ENCODE measurements at places on chromosomes 5 and 9.

DNA sequence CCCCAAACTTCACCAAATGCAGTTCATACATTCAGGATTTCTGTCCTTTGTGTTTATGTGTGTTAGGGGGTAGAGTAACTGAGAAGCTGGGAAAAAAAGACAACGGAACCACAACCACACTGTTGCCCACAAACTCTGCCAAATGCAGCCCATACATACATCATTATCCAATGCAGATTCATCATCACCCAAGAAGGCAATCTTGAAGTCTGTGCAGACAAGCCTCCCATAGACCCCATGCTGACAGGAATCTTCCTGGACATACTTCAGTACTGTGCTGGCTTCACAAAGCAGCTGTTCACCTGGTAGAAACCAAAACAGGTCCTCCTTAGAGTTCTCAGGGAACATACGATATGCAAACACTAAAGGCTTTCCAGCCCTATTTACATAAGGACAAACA is 38.9 kb downstream of the MTMR12 start:
- DNase-seq, result no peak

- no peak for DNase-seq
Measured at GRCh38 chr5:54150841-54151240, 159.5 kb downstream of the ARL15 start.

DNA sequence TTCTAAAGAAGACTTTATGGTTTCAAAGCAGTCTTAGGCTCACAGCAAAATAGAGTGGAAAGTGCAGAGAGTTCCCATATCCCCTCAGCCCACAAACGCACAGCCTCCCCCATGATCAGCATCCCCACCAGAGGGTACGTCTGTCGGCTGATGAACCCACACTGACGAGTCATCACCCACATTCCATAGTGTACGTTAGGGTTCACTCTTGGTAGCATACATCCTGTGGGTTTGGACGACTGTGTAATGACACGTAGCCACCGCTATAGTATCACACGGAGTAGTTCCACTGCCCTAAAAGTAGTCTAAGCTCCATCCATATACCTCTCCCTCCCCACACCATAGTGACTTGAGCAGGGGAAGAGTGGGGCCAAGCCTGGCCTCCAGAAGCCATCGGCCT is 135.7 kb upstream of the PHYKPL start:
- DNase-seq, result no peak

- DNase-seq, result no peak
Measured at GRCh38 chr5:1226839-1227581, 1.8 kb downstream of the SLC6A18 start.

GRCh38 chr9:121684381-121685145 is 33.1 kb downstream of the DAB2IP start:
- no peak for DNase-seq

- DNase-seq, result no peak
Measured at GRCh38 chr5:92544596-92544995, 1036.4 kb downstream of the NR2F1-AS1 start.

DNA sequence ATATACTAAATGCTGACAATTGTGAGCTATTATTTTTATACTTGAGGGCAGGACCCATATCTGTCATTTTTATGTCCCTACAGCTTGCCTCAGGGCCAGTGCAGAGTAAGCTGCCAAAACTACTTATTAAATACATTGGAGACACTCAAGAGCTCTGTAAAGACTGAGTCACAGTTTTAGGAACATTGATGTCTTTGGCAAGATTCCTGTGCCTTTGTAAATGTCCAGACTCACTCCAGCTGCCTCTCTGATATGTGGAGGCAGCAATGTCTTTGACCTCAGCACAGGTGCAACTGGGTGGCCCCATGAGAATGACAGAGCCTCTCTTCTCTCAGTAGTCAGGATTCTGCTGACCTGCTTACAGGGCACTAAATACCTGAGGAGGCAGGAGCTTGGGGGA is 363.2 kb downstream of the OSTF1 start:
- no peak for DNase-seq

DNA sequence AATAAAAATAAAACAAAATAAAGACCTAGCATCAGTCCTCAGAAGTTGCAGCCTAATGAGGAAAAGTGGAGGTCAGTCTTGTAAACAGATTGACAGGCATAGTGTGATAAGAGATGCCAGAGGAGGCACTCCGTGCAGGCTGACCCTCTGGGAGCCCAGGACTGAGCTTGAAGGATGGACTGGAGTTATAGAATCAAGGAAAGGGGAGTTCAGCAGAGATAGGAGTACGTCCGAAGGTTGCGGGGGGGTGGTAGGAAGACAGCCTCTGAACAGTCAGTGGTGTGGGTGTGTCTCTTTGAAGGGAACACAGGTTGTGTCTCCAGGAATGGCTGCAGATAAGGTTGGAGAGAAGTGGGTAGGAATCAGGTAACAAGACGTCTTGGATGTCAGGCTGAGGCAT is 126.1 kb upstream of the CPEB4 start:
- no peak for DNase-seq

DNA sequence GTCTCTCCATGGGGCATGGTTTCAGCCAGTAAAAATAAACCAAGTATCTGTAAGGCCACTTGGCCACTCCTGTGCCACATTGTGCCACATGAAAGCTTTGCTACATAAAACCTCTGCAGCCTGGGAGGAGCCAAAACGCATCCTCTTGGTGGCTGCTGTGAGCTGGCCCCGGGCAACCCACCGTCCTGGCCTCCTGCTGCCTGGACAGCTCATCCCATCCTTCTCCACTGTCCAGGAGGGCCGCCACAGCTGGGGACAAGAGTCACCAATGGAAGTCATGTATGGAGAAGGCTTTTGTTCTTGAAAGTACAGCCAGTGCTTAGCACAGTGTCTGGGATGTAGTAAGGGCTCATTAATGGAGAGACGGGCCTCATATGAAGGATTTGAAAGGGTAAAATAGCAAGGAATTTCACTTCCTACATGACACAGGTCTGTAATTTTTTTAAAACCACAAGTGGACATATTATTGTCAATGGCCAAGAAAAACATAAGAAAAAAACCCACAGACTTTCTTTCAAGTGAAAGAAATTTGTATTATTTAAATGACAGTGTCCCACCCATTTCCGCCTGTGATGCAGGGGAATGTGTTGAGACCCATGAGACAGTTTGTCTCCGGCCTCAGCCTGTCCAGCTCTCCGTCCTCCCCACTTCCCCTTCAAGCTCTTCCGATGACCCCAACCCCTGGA is 6.6 kb downstream of the PTGES start:
- DNase-seq, result peak; percentile 10

GRCh38 chr9:2634153-2634552 is 12.6 kb downstream of the VLDLR start:
- DNase-seq, result no peak

DNA sequence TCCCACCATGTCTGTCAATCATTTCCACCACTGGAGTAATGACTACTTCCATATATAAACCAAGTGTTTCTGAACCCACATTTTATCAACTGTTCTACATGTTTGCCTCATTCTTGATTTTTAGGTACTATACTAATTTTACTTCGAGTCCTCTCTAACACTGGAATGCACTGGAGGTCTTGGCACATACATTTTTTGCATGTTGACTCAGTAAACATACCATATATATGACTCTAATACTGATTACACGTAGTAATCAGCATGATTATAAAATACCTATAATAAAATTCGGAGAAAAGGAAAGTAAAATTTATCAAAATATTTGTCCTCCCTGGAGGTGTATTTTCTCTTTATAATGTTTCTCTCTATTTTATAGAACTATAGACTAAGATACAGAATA is 621.7 kb upstream of the NUDT12 start:
- DNase-seq, result no peak

- no peak for DNase-seq
Measured at GRCh38 chr9:87867391-87867790, 15.3 kb upstream of the SPATA31E1 start.

DNA sequence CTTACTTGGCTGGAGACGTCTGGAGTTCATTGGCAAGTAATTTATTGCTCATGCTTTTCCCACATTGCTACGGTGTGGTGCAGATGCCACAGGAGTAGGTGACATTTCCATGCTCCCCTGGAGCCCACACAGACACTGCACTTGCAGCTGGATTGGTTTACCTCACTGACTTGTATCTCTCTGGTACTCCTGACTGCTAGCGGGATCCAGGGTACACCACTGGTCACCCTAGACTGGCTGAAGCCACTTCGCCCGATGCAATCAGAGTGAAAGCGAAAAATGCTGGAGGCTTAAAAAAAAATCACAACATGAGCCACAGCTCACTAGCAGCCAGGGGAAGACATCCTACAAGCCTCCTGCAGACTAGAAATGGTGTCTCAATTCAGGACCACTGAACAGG is 32.6 kb upstream of the SLIT3 start:
- no peak for DNase-seq

- DNase-seq, result no peak
Measured at GRCh38 chr5:112560371-112560770, 141.3 kb upstream of the EPB41L4A start.

- peak; percentile 17 for DNase-seq
Measured at GRCh38 chr5:129664336-129664937, 83.5 kb upstream of the MINAR2 start.

DNA sequence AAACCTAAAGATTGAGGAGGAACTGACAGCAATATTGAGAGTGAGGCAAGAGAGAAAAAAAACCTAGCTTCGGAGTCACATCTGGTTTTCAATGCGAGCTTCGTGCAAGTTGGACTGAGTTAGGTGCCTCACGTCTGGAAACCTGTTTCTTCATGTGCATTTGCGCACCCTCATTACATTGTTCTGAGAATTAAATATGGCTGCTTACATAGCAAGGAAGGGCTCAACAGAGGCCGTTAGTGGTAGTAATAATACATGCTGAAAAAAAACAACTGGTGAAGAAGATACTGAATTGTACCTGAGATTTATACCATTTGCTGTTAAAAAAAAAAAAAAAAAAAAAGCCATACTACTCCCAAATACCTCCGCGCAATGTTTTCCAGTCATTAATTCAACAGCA is 18.6 kb downstream of the DNAJA1 start:
- no peak for DNase-seq

DNA sequence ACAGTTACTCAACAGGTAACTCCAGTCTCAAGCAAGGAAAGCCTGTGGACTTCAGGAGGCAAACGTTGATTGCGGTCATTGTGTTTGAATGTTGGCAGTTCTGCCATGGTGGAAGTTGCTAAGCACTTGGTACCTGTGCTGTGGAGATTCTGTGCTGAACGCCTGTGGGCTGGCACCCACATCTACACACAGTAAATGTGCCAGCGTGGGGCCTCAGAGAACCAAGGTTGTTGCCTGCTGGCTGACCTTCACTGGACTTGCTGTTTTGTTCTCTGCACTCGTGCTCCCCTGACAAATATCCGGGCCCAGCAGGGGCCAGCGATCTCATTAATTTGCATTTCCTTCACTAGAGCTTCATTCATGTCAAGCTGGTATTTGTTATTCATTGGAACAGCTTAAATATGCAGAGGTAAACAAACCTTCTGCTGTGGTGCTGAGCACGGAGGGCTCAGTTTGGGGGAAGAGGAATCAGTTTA is 141.8 kb downstream of the PRKACG start:
- no peak for DNase-seq

GRCh38 chr9:123248630-123249029 is 19.8 kb downstream of the STRBP start:
- DNase-seq, result no peak

DNA sequence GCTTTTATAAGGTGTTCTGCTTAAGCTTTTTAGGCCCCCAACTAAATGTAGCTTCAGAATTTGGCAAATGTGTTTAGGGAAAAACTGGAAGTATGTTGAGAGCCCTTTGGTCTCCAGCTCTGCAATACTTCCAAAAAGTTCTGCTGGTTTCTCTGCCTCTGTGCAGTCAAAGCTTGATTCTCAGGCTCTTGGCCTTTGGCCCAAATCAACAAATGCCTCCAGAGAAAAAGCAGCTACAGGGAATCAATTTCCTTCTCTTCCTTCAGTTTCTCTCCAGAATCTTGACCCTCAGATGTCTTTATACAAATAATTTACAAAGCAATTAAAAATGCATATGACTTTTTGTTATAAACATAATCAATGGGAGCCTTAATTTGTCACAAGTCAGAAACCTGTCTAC is 235.7 kb downstream of the COMMD10 start:
- DNase-seq, result no peak

DNA sequence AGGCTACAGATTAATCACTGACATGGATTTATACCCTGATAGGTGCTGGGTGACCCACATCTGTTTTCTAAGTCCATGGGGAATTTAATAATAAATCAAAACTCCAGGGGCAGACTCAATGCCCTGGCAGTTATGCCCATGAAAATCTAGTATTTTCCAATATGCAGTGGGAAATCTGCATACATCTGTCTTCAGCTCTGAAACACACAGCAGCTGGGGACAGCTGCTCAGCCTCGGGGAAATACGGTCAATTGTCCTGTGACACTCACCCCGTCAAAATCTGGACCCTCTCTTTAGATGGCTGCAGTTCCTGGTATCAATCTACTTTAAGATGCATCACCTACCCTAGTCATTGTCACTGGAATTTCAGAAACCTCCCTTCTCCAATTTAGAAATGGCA is 12.7 kb upstream of the C1QTNF3 start:
- DNase-seq, result no peak

GRCh38 chr5:33736510-33736909 is 155.3 kb downstream of the ADAMTS12 start:
- no peak for DNase-seq

GRCh38 chr5:171610686-171611085 is 174.9 kb upstream of the SMIM23 start:
- DNase-seq, result no peak

- no peak for DNase-seq
Measured at GRCh38 chr5:80300125-80300524, 19.7 kb upstream of the SPZ1 start.

GRCh38 chr9:34685591-34685990 is 5.5 kb downstream of the CCL19 start:
- no peak for DNase-seq

GRCh38 chr5:171521219-171521633 is 101.8 kb downstream of the FGF18 start:
- peak; percentile 80 for DNase-seq

GRCh38 chr5:160363660-160364395 is 6.6 kb downstream of the C1QTNF2 start:
- no peak for DNase-seq

GRCh38 chr9:133726401-133727276 is 11.5 kb downstream of the SARDH start:
- DNase-seq, result peak; percentile 36

DNA sequence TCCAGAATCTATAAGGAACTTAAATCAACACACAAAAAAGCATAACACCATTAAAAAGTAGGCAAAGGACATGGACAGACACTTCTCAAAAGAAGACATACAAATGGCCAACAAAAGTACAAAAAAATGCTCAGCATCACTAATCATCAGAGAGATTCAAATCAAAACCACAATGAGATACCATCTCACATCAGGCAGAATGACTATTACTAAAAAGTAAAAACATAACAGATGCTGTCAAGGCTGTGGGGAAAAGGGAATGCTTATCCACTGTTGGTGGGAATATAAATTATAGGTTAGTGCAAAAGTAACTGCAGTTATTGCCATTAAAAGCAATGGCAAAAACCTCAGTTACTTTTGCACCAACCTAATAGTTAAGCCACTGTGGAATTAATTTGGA is 32.2 kb upstream of the SPATA31D4 start:
- no peak for DNase-seq

DNA sequence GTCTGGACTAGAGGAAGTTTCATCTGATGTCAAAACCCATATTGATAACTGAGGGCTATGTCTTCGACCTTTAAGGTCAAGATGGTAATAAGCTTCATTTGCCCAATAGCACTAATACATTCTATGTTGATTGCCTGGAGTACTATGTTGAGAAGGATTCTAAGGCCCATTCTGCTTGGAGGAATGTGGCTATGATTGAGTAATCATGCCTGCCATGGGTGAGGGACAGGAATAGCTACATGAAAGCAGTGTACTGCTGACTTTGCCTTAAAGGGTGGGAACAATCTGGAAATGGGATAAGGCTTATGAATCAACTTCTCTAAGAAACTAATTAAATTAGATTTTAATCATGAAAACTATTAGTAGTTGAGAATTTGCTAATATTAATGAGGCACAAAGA is 13.6 kb downstream of the NNT start:
- DNase-seq, result no peak
